Activated B cell treated with CpG ODN at 0.5 μM for 24 hours (primary cell): ENCODE measurements at places on chromosomes 12 and 14.
A peak's percentile ranks its signal among the peaks of the same experiment; 100 is the strongest.

GRCh38 chr12:127125607-127126259 is 1141.2 kb upstream of the TMEM132C start:
- no peaks in the 10 kb centered on the region for H3K27me3 ChIP-seq
- H3K4me3 ChIP-seq, result no peak overlapping the region
- DNase-seq, result no peak
- no peaks in the 10 kb centered on the region for H3K36me3 ChIP-seq
- H3K4me1 ChIP-seq, result no peaks in the 10 kb centered on the region

DNA sequence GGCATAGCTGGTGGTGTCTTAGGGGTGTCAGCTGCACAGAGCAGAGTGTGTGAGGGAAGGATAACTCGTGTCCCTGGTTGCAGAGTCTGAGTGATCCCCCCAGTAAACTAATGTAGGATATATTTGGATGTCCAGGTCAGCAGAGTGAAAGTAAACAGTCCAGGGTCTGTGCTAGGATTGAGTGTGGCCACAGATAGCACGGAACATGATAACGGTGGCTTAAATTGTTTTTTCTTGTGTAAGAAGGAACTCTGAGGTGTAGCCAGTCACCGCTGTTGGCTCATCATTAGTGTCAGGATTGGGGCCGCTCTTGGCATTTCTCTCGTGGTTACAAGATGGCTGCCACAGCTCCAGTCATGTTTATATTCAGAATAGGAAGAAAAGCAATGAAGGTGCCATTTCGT is 97.3 kb downstream of the DERA start:
- no peaks in the 10 kb centered on the region for H3K27me3 ChIP-seq
- no peak for DNase-seq
- no peak overlapping the region for H3K4me3 ChIP-seq
- peaks cover 3% of the 10 kb centered on the region for H3K4me1 ChIP-seq

DNA sequence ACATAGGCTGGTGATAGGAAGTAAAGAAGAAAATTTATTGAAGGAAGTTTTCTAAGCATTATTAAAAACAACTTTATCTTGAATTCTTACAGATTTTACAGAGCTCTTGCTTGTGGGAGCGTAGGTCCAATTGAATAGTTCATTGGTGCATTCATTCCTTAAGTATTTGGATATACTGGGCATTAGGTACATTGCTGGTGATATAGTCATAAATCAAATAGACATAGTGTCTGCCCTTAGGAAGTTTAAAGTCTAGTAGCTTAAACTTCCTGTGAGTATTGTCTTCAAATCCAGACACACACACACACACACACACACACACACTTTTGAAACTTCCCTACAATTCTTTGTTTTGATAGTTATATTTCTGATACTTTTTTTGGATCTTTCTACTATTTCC is 226.7 kb downstream of the FUT8 start:
- no peak overlapping the region for H3K4me3 ChIP-seq
- H3K27me3 ChIP-seq, result no peaks in the 10 kb centered on the region
- no peak overlapping the region for H3K27ac ChIP-seq
- peaks cover 36% of the 10 kb centered on the region for H3K4me1 ChIP-seq

GRCh38 chr12:61758661-61759060 is 501.5 kb upstream of the USP15 start:
- no peaks in the 10 kb centered on the region for H3K27me3 ChIP-seq
- H3K4me3 ChIP-seq, result no peak overlapping the region
- DNase-seq, result no peak
- H3K4me1 ChIP-seq, result no peaks in the 10 kb centered on the region
- H3K36me3 ChIP-seq, result no peaks in the 10 kb centered on the region

GRCh38 chr12:73445658-73446324 is 1091.8 kb upstream of the ATXN7L3B start:
- H3K36me3 ChIP-seq, result no peaks in the 10 kb centered on the region
- no peak overlapping the region for H3K27ac ChIP-seq
- no peak for DNase-seq

DNA sequence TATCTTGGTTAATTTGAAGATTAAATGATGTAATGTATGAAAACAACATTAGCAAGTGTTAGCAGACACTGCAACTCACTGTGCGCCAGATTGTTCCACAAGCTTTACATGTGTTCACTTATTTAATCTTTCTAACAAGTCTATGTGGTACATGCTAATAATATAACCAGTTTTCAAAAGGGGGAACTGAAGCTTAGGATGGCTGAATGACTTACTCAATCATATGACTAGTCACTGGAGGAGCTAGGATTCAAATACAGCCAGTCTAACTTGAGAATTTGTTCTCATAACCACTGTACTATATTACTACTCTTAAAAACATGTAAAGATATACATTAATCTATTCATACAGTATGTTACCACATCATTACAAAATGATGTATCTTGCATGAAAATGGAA is 60.5 kb upstream of the LRIG3 start:
- no peak overlapping the region for H3K4me3 ChIP-seq
- H3K27ac ChIP-seq, result no peak overlapping the region
- no peak for DNase-seq
- H3K4me1 ChIP-seq, result no peaks in the 10 kb centered on the region
- no peaks in the 10 kb centered on the region for H3K27me3 ChIP-seq

DNA sequence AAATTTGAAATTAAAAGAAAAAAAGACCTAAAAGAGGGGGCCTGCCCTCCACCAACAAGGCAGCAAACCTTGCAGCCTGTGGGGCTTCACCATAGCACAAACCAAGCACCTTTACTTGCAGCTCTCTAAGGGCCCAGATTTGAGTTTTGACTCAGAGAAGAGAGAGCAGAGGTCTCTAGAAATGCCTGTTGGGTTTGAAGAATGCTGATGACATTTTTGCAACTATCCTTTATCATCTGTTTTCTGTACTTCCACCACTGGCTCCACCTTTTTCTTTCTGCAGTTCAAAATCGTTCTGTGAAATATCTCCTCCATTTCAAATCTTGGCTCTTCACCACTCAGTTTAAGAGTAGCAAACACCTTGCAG is 83.8 kb upstream of the HMGA2 start:
- peak overlapping the region; percentile 67 for H3K4me3 ChIP-seq
- no peak overlapping the region for H3K27ac ChIP-seq
- no peaks in the 10 kb centered on the region for H3K36me3 ChIP-seq
- peaks cover 20% of the 10 kb centered on the region for H3K4me1 ChIP-seq
- no peak for DNase-seq
- H3K27me3 ChIP-seq, result peaks cover 29% of the 10 kb centered on the region

DNA sequence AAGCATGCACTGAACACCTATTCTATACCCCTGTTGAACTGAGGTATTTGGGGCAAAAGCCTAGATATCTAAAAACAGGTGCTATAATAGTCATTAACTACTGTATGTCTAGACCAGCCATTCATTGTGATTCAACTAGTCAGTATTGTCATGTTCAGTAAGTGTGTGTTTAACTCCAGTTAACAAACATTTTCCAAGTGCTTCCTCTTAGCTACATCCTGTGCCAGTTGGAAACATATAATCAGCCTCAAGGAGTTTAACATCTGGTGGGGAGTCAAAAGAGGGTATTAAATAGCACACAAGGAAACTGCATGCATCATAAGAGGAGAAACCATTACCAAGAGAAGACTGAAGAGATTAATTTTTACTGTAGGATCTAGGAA is 20.4 kb downstream of the TMTC1 start:
- no peak overlapping the region for H3K27ac ChIP-seq
- no peak overlapping the region for H3K4me3 ChIP-seq
- no peaks in the 10 kb centered on the region for H3K36me3 ChIP-seq

GRCh38 chr12:1977109-1977508 is 27.1 kb downstream of the DCP1B start:
- no peaks in the 10 kb centered on the region for H3K4me1 ChIP-seq
- H3K27me3 ChIP-seq, result no peaks in the 10 kb centered on the region
- DNase-seq, result no peak
- peaks cover 12% of the 10 kb centered on the region for H3K36me3 ChIP-seq
- no peak overlapping the region for H3K4me3 ChIP-seq
- H3K27ac ChIP-seq, result no peak overlapping the region

GRCh38 chr12:62720661-62721330 is 214.2 kb downstream of the PPM1H start:
- no peaks in the 10 kb centered on the region for H3K27me3 ChIP-seq
- H3K4me1 ChIP-seq, result no peaks in the 10 kb centered on the region
- no peak overlapping the region for H3K27ac ChIP-seq
- DNase-seq, result no peak
- H3K4me3 ChIP-seq, result no peak overlapping the region
- H3K36me3 ChIP-seq, result no peaks in the 10 kb centered on the region

GRCh38 chr12:116540622-116541152 is 18.5 kb upstream of the MAP1LC3B2 start:
- H3K4me1 ChIP-seq, result peaks cover 48% of the 10 kb centered on the region
- DNase-seq, result no peak
- no peaks in the 10 kb centered on the region for H3K36me3 ChIP-seq
- no peaks in the 10 kb centered on the region for H3K27me3 ChIP-seq
- no peak overlapping the region for H3K4me3 ChIP-seq

DNA sequence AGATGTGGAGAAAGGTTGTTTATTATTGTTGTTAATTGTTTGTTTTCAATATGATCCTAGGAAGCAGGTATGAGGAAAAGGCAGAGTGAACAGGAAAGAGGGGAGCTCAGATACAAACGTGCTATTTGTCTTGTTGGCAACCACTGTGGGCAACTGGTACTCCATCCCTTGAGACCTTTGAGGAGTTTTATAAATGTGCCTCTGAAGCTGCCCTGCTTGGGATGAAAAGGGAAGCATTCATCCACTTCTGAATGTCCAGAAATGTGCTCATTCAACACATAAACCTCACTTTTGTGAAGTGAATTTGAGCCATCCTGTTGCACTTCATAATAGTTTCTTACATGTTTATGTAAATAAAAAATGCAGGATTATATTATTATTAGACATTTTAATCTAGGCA is 164.3 kb upstream of the PDZRN4 start:
- H3K4me1 ChIP-seq, result no peaks in the 10 kb centered on the region
- H3K27me3 ChIP-seq, result no peaks in the 10 kb centered on the region
- DNase-seq, result no peak
- H3K27ac ChIP-seq, result no peak overlapping the region
- no peak overlapping the region for H3K4me3 ChIP-seq

DNA sequence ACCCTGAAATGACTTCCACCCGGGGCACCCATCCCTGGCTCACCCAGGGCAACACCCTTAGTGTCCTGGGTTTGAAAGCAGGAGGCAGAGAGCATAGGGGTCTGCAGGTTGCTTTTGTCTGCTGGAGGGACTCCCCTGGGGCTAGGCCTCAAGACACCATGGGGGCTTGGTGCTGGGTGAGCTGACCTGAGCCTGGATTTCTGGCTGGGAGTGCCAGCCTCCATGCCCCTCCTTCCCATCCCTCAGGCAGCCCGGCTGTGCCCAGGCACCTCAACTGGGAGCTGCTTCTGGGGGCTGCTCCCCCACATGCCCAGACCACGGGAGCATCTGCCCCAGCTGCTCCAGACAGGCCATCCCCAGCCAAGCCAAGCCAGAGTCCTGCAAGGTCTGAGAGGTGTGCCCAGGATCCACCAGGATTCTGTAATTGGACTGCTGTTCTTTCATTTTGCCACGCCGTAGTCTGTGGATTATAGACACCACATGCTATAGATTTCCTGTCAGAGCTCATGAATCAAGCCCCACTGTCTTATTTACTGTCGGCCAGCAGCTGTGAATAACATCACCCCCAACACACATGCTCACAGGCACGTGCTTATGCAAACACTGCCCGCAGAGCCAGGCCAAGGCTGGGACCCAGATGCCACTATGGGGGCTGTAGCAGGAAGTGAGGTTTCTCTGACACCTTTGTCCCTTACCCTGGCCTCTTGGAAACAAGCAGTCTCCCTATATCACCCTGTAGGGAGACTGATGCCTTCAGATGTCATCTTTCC is 29.4 kb upstream of the ESRRB start:
- no peaks in the 10 kb centered on the region for H3K36me3 ChIP-seq
- no peak overlapping the region for H3K4me3 ChIP-seq
- H3K4me1 ChIP-seq, result no peaks in the 10 kb centered on the region
- no peak for DNase-seq
- peaks cover 24% of the 10 kb centered on the region for H3K27me3 ChIP-seq
- H3K27ac ChIP-seq, result no peak overlapping the region

DNA sequence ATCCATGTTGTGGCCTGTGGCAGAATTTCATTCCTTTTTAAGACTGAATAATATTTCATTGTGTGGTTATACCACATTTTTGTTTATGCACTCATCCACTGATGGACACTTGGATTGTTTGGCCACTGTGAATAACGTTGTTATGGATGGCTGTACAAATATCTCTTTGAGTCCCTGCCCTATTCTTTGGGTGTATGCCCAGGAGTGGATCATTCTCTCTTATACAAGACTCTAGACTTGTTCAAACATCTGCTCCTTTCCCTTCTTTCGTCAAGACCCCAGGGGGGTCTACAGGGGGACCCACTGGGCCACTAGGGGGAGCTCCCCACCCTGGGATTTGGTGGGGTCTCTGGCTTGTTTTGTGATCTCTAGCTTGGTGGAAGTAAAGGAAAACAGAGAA is 77.4 kb downstream of the FBXL14 start:
- H3K27ac ChIP-seq, result no peak overlapping the region
- no peak overlapping the region for H3K4me3 ChIP-seq
- no peaks in the 10 kb centered on the region for H3K36me3 ChIP-seq
- no peaks in the 10 kb centered on the region for H3K4me1 ChIP-seq

GRCh38 chr12:4506870-4507269 is 31.8 kb upstream of the RAD51AP1 start:
- peaks cover 13% of the 10 kb centered on the region for H3K4me1 ChIP-seq
- H3K27me3 ChIP-seq, result no peaks in the 10 kb centered on the region
- no peak overlapping the region for H3K27ac ChIP-seq
- DNase-seq, result no peak
- H3K36me3 ChIP-seq, result peaks cover 36% of the 10 kb centered on the region

GRCh38 chr12:95054206-95054605 is 19.2 kb downstream of the NR2C1 start:
- H3K27ac ChIP-seq, result no peak overlapping the region
- no peaks in the 10 kb centered on the region for H3K4me1 ChIP-seq
- H3K27me3 ChIP-seq, result no peaks in the 10 kb centered on the region

DNA sequence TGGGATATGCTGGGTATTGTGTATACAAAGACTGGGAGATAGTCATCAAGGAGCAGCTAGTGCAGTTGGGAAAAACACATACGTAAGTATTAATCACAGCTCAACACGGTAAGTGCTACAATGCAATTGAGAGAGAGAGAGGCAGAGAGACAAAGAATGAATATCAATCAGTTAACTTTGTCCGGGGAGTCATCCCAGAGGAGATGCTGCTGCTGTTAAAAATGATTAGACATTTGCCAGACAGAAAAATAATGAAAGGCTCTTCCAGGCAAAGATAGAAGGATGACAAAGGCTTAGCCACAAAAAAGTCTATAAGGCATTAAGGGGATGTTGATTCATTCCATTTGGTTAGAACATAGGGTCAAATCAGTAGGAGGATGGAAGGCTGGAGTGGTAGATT is 45.1 kb downstream of the AKAP6 start:
- H3K4me1 ChIP-seq, result no peaks in the 10 kb centered on the region
- no peak overlapping the region for H3K27ac ChIP-seq
- H3K4me3 ChIP-seq, result no peak overlapping the region
- no peaks in the 10 kb centered on the region for H3K36me3 ChIP-seq
- no peaks in the 10 kb centered on the region for H3K27me3 ChIP-seq
- DNase-seq, result no peak

DNA sequence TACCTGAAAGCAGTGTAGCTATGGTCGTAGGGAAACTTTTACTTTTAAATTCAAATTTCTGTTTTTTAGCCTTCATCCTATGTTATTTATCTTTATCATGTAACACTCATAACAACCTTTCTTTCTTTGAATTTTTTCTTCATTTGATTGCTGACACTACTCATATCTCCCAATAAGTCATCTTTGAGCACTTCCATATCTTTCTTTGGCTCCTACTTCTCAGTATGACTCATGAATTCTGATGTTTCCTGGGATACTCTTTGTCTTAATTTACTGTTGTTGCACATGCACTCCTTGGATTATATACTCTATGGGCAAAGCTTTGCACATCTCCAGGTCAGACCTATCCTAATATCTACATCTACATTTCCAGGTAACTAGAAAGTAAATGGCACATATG is 18.1 kb upstream of the IAPP start:
- H3K36me3 ChIP-seq, result no peaks in the 10 kb centered on the region
- H3K4me3 ChIP-seq, result no peak overlapping the region
- H3K27ac ChIP-seq, result no peak overlapping the region
